SK-N-SH treated with all-trans-retinoic acid at 6 μM for 48 hours (cell line): ENCODE measurements at places on chromosomes 3 and 15.
A peak's percentile ranks its signal among the peaks of the same experiment; 100 is the strongest.

- ATAC-seq = no peak
Observed at GRCh38 chr3:40875581-40875980, 323.7 kb upstream of the CTNNB1 start.

GRCh38 chr3:169510693-169511010 lies 152.9 kb downstream of the MECOM start:
- no peak for ATAC-seq

DNA sequence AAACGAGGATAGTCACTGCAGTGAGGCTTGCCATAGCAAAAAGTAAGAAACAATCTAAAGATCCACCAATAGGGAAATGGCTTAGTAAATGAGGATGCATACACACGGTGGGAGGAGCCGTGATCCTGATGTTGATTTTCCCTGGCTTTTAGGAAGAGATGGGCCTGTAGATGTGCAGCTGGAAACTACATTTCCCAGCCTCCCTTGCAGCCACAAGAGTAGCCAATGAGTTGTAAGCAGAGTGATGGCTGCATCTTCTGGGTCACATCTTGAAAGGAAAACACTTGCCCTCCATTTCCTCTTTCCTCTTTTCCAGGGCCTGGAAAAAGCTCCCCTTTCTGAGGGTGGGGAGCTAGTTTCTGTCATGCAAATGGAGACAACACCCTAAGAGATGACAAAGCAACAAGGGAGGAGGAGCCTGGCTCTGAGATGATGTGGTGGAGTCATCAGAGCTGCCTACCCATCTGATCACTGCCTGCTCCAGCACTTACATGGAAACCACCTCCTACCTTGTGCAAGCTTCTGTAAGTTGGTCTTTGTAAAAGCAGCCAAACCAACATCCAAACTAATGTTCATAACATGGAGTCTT lies 139.1 kb downstream of the TLE3 start:
- ATAC-seq = peak; percentile 58; the same call in 2 of the 3 replicates

DNA sequence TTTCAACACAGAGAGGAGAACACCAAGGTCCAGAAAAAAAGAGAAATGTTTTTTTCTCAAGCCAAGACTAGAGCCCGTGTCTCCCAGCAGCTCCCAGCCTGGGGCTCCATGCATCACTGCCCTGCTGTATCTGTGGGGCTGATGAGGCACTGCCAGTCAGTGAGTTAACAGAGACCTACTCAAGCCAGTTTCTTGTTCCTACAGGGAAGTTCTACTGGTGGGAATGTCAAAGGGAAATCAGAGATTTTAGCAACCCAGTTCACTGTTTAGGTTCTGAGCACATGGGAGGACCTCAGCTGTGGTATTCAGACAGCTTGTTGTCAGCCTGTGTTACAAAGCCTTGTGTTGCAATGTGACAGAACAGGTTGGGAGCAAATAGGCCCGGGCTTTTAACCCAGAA lies 234.3 kb downstream of the TLE3 start:
- no peak for ATAC-seq

- ATAC-seq = no peak
Observed at GRCh38 chr3:73510334-73510733, 114.4 kb downstream of the PDZRN3 start.

GRCh38 chr15:90916461-90916860 lies 13.4 kb downstream of the MAN2A2 start:
- no peak for ATAC-seq

GRCh38 chr3:44343421-44343820 lies 4.9 kb downstream of the TCAIM start:
- no peak for ATAC-seq
